ENCODE measurements at places on chromosomes 12 and 14.

DNA sequence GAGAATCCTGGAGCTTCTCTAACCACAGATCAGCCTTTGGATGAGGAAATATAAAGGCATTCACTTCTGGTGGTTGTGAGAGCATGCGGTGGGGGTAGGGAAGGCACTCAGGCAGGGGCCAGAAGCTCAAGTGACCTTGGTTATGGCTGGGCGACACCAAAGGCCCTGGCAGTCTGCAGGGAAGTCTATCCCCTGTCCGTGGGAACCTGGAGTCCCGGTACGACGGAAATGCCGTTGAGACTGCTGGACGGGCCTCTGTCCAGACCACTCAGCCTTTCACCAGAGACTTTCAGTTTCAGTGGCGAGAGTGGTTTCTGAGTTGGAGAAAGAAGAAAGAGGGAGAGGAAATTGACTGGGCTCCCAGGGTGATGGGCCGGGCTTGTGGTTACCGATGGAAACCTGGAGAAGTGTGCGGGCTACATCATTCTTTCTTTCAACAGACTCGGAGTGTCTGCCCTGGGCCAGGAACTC is 20.9 kb downstream of the ISCA2 start:
- no peak for DNase-seq

DNA sequence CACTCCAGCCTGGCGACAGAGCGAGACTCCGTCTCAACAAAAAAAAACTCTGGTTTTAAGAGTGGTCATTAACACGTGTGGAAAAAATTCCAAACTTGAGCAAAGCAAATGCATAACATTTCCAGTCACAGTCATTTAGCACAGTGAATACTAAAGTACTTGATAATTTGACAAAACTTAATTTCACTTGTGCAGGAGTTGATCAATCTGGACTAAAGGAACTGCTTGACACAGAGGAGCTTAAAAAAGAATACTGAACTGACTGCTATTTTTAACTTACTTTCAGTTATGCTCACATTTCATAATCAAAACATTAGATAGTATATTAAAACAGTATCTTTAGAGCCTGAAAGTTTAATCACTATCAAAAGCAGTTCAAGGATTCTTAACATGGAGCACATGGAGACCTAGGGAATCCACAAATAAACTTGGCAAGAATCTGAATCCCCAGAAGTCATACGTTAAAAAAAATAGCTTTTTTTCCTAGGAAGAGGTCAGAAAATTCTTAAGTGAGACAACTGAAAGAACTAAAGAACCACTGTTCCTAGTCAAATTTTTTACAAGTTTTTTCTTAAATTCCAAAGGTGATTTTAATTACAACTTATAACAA is 7.4 kb downstream of the UBE2N start:
- DNase-seq, result no peak

GRCh38 chr12:116565963-116566362 is 6.8 kb downstream of the MAP1LC3B2 start:
- no peak for DNase-seq

DNA sequence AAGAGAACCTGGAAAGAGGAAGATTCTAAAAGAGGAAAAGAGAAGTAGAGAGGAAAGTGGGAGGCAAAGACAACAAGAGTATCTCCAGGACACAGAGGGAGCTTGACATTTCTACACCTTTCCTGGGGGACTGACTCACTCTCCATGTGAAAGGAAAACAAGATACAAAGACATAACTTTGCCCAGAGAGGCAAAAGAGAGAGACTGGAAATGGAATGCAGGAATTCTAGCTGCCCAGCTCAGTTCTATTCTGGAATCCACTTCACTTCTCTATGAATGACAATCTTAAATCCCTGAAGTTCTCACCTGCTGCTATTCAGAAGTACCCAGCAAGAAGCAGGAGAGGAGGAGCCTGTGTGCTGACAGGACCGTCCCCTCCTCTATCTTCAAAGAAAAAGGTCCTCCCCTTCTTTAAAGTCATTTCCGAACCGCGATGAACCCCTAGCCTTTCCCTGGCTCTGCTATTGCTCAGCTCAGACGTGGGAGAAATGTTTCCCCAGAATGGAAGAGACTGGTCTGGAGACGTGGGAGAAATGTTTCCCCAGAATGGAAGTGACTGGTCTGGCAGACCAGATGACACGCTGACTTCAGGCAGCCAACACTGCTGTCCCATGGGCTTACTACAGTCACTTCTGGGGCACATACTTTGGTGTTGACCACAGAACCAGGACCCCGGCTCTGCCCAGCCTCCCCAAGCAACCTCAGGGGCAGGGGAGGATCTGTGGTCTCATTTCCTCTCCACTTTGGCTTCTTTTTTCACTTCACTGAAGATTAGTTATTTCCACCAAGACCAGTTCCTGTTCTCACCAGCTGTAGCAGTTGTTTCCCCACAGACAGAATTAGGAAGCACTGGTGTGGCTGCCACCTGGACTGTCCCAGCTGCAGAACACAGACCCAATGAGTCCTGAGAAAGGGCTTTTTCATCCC is 8.3 kb downstream of the FMNL3 start:
- no peak for DNase-seq

DNA sequence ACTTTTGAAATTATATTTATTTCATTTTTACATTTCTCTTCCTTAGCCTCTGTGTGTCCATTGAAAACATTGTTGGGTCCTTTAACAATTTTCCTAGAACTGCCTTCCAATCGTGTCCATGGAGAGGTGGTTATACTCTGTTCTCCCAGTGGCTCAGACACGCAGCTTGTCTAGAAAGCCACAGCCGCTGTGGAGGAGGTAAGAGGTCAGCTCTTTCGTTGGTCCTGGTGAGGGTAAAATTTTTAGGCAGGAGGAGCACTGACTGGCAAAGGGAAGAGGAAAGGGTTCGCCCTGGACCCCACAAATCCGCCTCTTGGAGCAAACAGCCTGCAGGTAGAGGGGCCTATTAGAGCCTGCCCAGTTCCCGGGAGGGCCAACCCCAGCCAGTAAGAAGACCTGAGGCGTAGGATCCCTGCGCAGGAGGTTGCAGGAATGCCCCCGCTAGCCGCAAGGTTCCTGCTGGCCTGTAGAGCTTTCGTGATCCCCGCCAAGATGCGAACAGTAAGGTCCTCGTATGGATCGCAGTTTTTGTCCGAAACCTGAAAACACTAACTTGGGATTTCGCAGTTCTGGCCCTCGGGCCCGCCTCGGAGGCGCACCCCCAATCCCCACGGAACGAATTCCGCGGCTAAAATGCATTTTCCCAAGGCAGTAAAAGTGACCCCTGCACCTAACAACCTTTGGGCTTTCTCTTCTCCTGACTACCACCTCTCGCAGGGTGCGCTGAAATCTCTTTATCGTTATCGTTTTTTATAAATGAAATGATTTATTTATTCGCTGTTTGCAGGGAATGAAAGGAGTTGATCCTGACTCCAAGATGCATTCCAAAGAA is 7.5 kb upstream of the PAX9 start:
- DNase-seq, result no peak

- DNase-seq, result no peak
Measured at GRCh38 chr14:26598672-26599131, 869 bp upstream of the NOVA1 start.

GRCh38 chr12:112130441-112130998 is 5.2 kb downstream of the TRAFD1 start:
- no peak for DNase-seq

- no peak for DNase-seq
Measured at GRCh38 chr12:112418273-112418607, 507 bp upstream of the PTPN11 start.

DNA sequence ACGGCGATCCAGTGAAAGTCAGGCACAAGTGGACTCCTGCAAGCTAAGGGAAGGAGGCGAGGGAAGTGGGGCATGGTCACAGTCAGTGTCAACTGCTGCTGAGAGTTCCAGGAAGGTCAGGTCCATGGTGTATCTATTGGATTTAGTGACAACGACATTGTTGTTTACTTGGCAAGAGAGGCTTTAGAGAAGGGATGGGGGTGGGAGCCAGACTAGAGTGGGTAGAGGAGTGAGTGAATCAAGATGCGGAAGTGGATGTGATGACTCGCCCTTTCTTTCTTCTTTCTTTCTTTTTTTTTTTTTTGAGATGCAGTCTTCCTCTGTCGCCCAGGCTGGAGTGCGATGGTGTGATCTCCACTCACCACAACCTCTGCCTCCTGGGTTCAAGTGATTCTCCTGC is 12.5 kb downstream of the P2RX7 start:
- DNase-seq, result no peak

- DNase-seq, result no peak
Measured at GRCh38 chr12:103697971-103698751, 111.1 kb downstream of the STAB2 start.

DNA sequence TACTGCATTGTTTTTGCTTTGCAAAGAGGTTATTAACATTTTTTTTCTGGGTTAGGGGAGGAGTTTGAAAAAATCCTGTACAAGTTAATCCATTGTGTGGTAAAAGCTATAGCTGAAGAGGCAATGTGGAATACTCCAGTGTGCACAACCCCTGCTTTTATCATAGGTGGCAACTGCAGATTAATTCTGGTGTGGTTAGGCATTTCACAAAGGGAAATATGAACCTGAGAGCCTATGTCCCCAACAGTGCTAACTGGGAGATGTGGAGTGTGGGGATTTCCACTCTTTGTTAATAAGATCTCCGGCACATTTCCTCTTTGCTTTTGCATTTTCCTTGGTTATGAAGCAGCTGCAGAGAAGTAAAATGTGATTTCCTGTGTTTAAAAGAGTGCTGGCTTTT is 33.6 kb downstream of the PRORP start:
- DNase-seq, result no peak

DNA sequence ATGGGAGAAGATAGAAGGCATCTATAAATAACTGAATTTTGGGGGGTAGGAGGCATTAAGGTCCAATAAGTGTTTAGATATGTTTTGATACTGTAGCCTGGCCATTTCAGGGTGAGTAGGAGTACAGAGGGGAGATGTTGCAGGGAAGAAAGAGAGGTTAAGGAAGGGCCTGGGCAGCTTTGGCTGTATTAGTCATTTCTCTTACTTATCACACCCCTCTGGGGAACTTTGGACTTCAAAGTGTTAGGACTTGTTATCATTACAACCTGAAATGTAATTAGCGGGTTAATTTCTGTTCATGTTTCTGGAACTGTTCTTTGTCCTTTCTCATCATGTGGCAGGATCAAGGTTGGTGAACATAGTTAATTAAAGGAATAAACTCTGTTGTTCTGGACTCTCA is 40.3 kb downstream of the SUSD6 start:
- DNase-seq, result no peak

GRCh38 chr12:131460520-131460919 is 250.4 kb upstream of the SFSWAP start:
- DNase-seq, result no peak

DNA sequence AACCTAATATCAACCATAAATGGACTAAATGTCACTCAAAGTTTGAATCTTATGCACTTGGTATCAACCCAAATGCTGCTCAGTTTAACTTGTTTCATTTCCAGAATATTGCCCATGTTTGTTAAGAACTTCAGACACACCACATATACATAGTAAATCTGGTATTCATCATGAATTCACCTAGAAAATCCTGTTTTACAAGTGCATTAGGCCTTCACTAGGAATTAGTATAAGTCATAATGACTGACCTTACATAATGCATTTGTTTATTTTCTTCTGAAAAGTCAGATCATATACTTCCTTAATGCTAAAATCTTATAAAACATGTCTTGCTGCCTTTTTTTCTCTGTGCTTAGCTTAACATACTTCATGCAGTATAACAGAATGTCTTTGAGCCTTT is 66.1 kb downstream of the ABCD2 start:
- DNase-seq, result no peak

DNA sequence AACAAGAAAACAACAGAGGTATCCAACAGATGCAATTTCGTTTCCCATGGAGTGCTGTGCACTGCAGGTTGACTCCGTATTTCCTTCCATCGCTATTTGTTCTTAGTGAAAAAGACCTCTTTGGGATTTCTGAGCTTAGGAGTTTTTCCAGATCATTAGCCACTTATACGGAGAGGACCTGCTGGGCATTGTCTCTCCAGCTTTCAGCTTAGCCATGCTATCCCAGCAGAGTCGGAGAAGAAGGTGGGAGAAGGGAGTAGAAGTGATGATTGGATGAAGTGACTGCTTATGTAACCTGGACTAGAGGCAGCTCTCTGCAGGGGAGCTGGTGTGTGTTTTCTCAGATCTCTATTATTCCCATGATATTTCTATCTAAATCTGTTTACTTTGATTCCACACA is 737.7 kb downstream of the DIO2 start:
- no peak for DNase-seq

DNA sequence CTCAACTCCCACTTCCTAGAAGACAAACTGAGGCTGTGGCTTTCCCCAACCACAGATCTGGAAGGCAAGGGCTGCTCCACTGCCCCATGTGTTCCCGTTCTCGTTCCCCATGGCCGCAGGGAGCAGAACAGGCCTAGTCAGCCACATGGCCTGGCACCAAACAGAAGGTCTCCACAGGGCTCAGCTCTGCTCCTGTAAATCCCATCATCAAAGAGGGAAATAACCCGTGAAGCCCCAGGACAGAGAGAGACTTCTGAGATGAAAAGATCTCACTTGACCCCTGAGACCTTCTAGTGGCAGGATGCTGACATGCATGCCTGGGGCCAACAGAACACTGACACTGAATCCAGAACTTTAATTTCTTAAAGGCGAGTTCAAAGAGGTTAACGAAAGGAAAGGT is 68.9 kb downstream of the BCL11B start:
- no peak for DNase-seq

DNA sequence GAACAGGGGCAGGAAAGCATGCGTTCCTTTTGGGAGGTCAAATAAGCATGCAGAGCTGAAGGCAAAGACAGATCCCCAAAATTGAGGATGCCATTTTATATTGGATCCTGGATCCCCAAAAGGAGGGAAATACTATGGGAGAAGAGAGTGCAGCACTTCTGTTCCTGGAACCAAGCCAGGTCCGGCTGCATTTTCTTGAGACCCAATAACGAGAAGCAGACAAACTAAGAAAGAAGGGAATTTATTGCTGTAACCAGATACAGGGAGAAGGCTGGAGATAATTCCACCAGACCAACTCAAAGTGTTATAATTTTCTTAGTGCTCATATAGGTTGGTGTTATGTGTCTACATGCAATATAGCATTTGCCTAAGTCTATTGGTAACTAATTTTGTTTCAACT is 60.8 kb downstream of the PDE6H start:
- DNase-seq, result no peak

DNA sequence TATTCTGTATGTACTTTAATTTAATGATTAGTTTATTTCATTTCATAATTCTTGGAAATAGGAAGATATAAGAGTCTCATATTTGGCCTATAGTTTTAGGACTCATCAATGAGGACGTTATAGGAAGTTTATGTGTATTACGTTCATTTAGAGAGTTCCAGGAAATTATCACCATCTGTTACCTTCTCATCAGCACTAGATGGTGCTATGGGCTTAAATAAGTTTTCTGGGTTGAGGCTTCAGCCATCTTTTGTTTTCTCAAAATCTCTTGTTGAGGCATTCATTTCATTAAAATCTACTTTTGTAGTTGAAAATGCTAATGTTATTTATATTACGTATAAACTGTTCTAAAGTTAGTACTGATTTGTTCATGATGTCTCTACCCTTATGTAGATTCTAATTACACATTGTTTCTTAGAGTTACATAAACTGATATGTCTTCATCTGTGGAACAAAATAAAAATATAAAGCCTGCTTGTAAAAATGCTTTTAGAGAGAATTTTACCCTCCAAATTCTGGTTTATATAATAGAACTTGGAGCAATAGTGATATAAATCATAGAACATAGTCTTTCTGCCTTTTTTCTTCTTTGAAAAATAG is 89.2 kb downstream of the CFAP54 start:
- peak; percentile 44 for DNase-seq

All from NCI-H187 treated with DMSO at 0.1 percent for 48 hours (cell line).